Mesothelial cell of epicardium (in vitro differentiated cells): ENCODE measurements at places on chromosomes 11 and 22.
A peak's percentile ranks its signal among the peaks of the same experiment; 100 is the strongest.

GRCh38 chr22:30245985-30246813 lies at the start of gene LIF:
Gene LIF (minus strand): TSS chr22:30246759. CDS start chr22:30246695, 64 bp downstream.
- peak within 1 kb of the TSS; percentile 89 for H3K4me3 ChIP-seq
- peaks cover 46% of the 10 kb centered on the region for H3K4me1 ChIP-seq
- no peaks in the 10 kb centered on the region for H3K27me3 ChIP-seq
- peak; percentile 55 for DNase-seq
- peaks cover 12% of the 10 kb centered on the region for H3K36me3 ChIP-seq

DNA sequence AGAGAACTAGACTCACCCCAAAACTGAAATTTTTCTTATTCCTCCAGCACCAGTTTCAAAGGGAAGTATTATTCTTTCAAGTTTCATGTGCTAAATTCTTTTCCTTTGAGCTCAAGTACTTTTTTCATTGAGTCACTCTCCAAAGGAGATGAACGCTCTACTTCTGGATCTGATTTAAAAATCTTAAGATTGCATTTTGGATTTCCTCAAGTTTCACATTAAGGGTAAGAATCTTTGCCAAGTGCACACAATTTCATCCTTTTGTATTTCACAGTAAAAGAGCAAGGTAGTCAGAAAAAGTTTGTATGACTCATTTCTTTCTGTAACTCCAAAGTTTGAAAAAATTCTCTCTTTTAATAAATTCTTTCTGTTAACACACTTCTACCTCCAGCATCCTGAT lies 435.5 kb downstream of the RAB38 start:
- H3K4me3 ChIP-seq: no peak overlapping the region
- H3K27ac ChIP-seq: no peak overlapping the region
- no peaks in the 10 kb centered on the region for H3K36me3 ChIP-seq

DNA sequence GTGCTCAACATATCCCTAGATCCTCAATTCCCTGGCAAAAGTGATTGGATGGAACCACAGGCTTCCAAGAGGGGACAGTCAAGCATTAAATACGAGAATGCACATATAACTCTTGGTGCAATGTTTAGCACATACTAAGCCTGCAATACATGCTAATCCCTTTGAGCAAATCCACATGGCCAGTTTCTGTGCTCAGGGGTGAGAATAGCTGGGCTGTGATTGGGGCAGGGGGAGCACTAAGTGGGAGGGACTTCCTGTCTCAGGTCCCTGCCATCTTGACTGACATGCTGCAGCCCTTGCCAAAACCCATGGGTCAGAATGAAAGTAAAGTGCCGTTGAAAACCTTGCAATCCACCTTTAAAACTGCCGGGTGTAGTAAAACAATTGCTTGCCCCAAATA lies 2.7 kb upstream of the ADAMTS15 start:
- peaks cover 31% of the 10 kb centered on the region for H3K27me3 ChIP-seq
- H3K36me3 ChIP-seq: no peaks in the 10 kb centered on the region
- H3K27ac ChIP-seq: no peak overlapping the region
- H3K4me3 ChIP-seq: no peak overlapping the region
- H3K4me1 ChIP-seq: peaks cover 28% of the 10 kb centered on the region

GRCh38 chr22:17339095-17339693 lies 30.1 kb upstream of the CECR2 start:
- no peak for DNase-seq
- peaks cover 9% of the 10 kb centered on the region for H3K27me3 ChIP-seq
- H3K36me3 ChIP-seq: no peaks in the 10 kb centered on the region
- no peak overlapping the region for H3K4me3 ChIP-seq
- H3K27ac ChIP-seq: no peak overlapping the region

DNA sequence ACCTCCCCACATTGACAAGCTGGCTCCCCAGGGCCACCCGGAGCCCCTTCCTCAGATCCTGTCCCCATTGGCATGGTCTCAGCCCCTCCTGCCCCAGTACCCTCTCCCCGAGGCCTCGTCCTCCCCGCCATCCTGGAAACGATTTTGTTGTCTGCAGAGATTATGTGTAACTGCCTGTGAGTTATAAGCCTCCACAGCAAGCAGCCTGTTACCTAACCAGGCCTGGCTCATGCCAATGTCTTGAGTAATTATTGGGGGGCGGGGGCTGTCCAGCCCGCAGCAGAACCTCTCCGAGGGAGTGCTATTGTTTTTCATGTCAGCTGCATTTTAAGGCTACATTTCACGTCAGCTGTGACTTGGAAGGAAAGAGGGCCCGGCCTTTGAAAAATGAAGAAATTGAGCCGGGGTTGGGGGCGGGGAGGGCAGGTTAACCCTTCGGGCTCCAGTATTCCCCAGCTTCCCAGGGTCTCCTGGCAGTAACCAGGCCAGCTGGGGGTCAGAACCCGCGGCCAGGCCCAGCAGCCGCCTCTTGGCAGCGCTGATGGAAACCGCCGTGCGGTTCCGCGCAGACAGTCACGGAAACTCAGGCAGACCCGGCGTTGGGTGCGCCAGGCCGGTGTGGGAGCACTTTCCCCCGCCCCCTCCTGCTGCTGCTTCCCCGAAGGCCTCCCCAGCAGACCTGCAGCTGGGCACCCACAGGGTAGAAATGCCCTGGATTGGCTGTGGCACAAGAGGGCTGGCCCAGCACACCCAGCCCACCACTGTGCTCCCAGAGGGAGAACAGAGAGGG lies 59.5 kb downstream of the CDKN1C start:
- H3K4me3 ChIP-seq: no peak overlapping the region
- peaks cover 26% of the 10 kb centered on the region for H3K4me1 ChIP-seq
- DNase-seq: peak; percentile 72
- H3K27ac ChIP-seq: peak overlapping the region; percentile 92

- no peaks in the 10 kb centered on the region for H3K27me3 ChIP-seq
- no peaks in the 10 kb centered on the region for H3K36me3 ChIP-seq
- peaks cover 7% of the 10 kb centered on the region for H3K4me1 ChIP-seq
- H3K4me3 ChIP-seq: no peak overlapping the region
- no peak overlapping the region for H3K27ac ChIP-seq
Observed at GRCh38 chr11:123145220-123145619, 49.8 kb downstream of the CLMP start.

- H3K36me3 ChIP-seq: no peaks in the 10 kb centered on the region
- peaks cover 51% of the 10 kb centered on the region for H3K4me1 ChIP-seq
- H3K27ac ChIP-seq: peak overlapping the region; percentile 77
- H3K4me3 ChIP-seq: no peak overlapping the region
- H3K27me3 ChIP-seq: no peaks in the 10 kb centered on the region
- no peak for DNase-seq
Observed at GRCh38 chr11:112588252-112588694, 327.6 kb upstream of the PLET1 start.

- DNase-seq: no peak
- peaks cover 46% of the 10 kb centered on the region for H3K27me3 ChIP-seq
- H3K27ac ChIP-seq: no peak overlapping the region
- H3K4me3 ChIP-seq: no peak overlapping the region
- no peaks in the 10 kb centered on the region for H3K36me3 ChIP-seq
Observed at GRCh38 chr11:18772211-18772610, 19.4 kb downstream of the PTPN5 start.

DNA sequence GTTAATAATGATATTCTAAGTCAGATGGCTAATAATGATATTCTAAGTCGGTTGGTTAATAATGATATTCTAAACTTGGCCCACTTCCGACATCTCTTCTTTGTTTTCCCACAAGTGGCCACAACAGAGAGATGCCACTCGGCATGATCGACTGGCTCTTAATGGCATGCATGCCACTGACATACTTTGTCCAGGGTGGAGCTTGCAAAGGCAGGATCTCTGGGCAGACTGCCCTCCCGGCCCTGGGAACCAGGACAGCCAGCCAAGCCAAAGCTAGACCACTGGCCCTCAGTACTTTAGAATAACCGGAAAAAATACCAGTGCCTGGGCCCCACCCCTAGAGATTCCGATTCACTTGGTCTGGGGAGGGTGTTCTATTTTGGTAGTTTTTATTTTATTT lies 78.1 kb downstream of the KIAA1671 start:
- peaks cover 3% of the 10 kb centered on the region for H3K36me3 ChIP-seq
- no peak overlapping the region for H3K4me3 ChIP-seq
- no peak overlapping the region for H3K27ac ChIP-seq

- no peaks in the 10 kb centered on the region for H3K27me3 ChIP-seq
- H3K4me3 ChIP-seq: no peak overlapping the region
- DNase-seq: no peak
- H3K4me1 ChIP-seq: peaks cover 3% of the 10 kb centered on the region
- peaks cover 17% of the 10 kb centered on the region for H3K36me3 ChIP-seq
- peak overlapping the region; percentile 25 for H3K27ac ChIP-seq
Observed at GRCh38 chr11:9280655-9281301, 15.6 kb upstream of the DENND5A start.

DNA sequence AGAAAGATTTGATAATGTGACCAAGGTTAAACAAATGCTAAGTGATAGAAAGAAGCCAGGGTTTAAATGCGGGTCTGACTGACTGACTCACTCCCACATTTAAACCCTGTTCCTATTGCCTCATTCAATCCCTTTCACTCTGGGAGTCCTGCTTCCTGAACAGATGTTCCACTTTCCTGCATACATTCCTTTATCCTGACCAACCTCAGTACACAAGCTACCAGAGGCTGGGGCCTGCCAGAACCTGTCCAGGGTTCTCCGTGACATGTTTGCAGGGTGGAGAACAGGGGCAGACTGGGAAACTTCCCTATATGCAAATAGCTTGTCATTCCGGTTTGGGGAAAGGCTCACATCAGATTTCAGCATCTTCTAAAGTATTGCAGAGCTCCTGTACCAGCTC lies 3.0 kb upstream of the ANKK1 start:
- H3K27me3 ChIP-seq: no peaks in the 10 kb centered on the region
- no peak for DNase-seq
- H3K36me3 ChIP-seq: no peaks in the 10 kb centered on the region
- H3K27ac ChIP-seq: peak overlapping the region; percentile 87

- H3K27ac ChIP-seq: no peak overlapping the region
- H3K4me3 ChIP-seq: no peak overlapping the region
- H3K27me3 ChIP-seq: peaks cover 40% of the 10 kb centered on the region
- no peak for DNase-seq
- H3K36me3 ChIP-seq: no peaks in the 10 kb centered on the region
Observed at GRCh38 chr11:127042445-127042844, 41.9 kb upstream of the KIRREL3 start.

- H3K36me3 ChIP-seq: no peaks in the 10 kb centered on the region
- H3K4me1 ChIP-seq: no peaks in the 10 kb centered on the region
- no peak for DNase-seq
- no peak overlapping the region for H3K27ac ChIP-seq
- no peaks in the 10 kb centered on the region for H3K27me3 ChIP-seq
- no peak overlapping the region for H3K4me3 ChIP-seq
Observed at GRCh38 chr11:69515271-69516245, 34.1 kb downstream of the LINC01488 start.

- DNase-seq: no peak
- no peak overlapping the region for H3K27ac ChIP-seq
- no peaks in the 10 kb centered on the region for H3K36me3 ChIP-seq
- no peak overlapping the region for H3K4me3 ChIP-seq
Observed at GRCh38 chr11:4459500-4459899, 10.4 kb downstream of the OR52K2 start.

GRCh38 chr22:37855462-37855861 lies 6.2 kb downstream of the EIF3L start:
- peaks cover 8% of the 10 kb centered on the region for H3K4me1 ChIP-seq
- no peak overlapping the region for H3K27ac ChIP-seq
- no peaks in the 10 kb centered on the region for H3K27me3 ChIP-seq
- H3K36me3 ChIP-seq: peaks cover 47% of the 10 kb centered on the region

GRCh38 chr22:46297151-46297812 lies 612 bp downstream of the GTSE1 start:
- H3K4me1 ChIP-seq: peaks cover 29% of the 10 kb centered on the region
- H3K27ac ChIP-seq: peak overlapping the region; percentile 50
- peak; percentile 42 for DNase-seq
- peak overlapping the region; percentile 82 for H3K4me3 ChIP-seq
- H3K27me3 ChIP-seq: no peaks in the 10 kb centered on the region
- peaks cover 18% of the 10 kb centered on the region for H3K36me3 ChIP-seq

GRCh38 chr22:44309137-44309536 lies 3.6 kb downstream of the SHISAL1 start:
- H3K27me3 ChIP-seq: no peaks in the 10 kb centered on the region
- H3K36me3 ChIP-seq: no peaks in the 10 kb centered on the region
- no peak overlapping the region for H3K27ac ChIP-seq

DNA sequence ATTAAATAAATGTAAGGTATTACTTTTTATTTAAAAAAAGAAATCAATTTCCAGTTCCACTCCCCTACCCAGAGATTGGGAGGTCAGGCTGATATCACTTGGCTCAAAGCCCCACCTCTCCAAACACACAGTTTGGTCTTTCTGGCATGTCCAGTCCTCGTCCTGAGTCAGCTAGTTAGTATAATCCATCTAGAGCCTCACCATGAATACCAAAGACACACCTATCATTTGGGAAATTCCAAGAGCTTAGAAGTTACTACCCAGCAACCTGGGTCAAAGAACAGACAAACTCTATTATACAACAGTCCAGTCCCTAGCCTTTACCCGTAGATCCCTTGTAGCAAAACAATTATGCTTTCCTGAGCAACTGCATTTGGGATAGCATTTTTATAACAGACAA lies 9.4 kb downstream of the TREH start:
- no peak overlapping the region for H3K27ac ChIP-seq
- DNase-seq: no peak
- no peak overlapping the region for H3K4me3 ChIP-seq
- no peaks in the 10 kb centered on the region for H3K36me3 ChIP-seq
- no peaks in the 10 kb centered on the region for H3K4me1 ChIP-seq

DNA sequence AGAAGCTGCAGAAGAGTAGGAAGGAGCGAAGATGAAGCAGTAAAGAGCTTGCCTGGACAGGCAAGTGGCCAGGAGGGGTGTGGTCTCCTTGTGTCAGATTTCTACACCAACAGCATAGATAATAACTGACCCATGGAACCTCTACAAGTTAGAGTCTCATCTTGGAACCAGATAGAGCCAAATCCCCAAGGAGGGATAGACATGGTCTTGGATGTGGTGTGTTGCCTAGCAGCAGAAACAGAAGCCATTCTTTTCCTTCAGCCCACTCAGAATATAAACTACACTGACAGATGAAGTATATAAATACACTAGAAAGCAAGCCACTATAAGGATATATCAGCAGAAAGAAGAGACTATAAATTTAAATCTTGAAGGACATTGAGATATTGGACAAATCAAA lies 4.3 kb upstream of the CARD16 start:
- no peak overlapping the region for H3K27ac ChIP-seq
- peaks cover 3% of the 10 kb centered on the region for H3K36me3 ChIP-seq
- no peak overlapping the region for H3K4me3 ChIP-seq
- H3K4me1 ChIP-seq: peaks cover 18% of the 10 kb centered on the region
- DNase-seq: no peak

DNA sequence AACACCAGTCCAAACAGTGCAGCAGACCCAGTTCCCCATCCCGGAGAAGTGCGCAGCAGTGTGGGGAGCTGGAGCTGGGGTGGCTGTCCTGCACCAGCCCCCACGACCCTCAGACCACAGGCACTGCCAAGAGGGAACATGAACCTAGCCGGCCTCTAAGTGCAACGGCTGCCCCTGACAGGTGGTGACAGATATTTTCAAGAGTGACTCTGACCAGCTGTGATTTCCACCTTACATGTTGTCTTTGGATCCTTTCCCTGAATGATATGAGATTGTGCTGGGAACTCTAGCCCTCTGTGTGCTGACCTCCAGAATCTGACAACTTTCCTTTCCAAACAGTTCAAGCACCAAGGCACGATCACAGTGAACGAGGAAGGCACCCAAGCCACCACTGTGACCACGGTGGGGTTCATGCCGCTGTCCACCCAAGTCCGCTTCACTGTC lies 12.6 kb downstream of the SERPIND1 start:
- H3K27me3 ChIP-seq: no peaks in the 10 kb centered on the region
- H3K27ac ChIP-seq: no peak overlapping the region
- H3K4me1 ChIP-seq: no peaks in the 10 kb centered on the region
- no peak overlapping the region for H3K4me3 ChIP-seq
- peaks cover 8% of the 10 kb centered on the region for H3K36me3 ChIP-seq
- no peak for DNase-seq

GRCh38 chr11:17354601-17354991 lies 3.0 kb downstream of the NCR3LG1 start:
- peaks cover 17% of the 10 kb centered on the region for H3K36me3 ChIP-seq
- peaks cover 23% of the 10 kb centered on the region for H3K4me1 ChIP-seq
- H3K27me3 ChIP-seq: peaks cover 35% of the 10 kb centered on the region
- peak overlapping the region; percentile 75 for H3K4me3 ChIP-seq
- DNase-seq: no peak
